ENCODE measurements at places on chromosomes 12 and 14.
A peak's percentile ranks its signal among the peaks of the same experiment; 100 is the strongest.

GRCh38 chr14:68404652-68405183 is 388.1 kb downstream of the ZFP36L1 start:
- DNase-seq = no peak

- DNase-seq = no peak
Observed at GRCh38 chr14:95044463-95045105, 112.7 kb downstream of the DICER1 start.

GRCh38 chr14:44847526-44848309 is 114.0 kb downstream of the KLHL28 start:
- no peak for DNase-seq

DNA sequence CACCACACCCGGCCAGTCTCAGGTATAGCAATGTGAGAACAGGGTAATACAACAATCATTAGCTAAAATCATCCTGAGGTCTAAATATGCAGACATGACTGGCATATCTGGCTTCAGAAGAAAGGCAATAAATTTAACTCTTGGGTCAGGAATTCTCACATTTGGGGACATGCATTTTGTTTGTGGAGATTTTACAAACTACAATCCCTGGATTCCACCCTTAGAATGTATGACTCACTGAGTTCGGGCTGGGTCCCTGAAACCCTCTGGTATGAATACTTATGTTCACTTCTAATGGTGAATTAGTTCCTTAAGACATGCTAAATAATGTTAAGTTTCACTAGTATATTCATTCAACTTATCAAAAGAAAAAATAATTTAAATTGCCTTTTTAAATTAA is 98.9 kb upstream of the HMGA2 start:
- no peak for DNase-seq

DNA sequence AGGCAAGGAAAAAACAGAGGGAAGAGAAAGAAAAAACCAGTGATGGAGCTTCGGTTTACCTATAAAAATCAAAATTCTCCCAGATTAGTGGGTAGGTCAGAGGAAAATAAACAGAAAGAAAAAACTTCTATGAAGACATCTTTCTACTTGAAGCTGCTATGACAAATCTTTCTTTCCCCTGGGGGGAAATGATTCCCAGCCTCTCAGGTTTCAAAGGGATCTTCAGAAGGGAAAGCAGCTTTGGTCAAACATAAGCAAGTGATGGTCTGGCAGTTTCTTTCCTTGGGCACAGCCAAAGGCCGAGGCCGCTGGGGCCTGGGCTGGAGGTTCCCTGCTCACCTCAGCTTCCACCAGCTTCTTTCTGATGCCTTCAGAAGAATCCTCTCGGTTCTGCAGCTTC is 104.5 kb downstream of the PRKAB1 start:
- peak; percentile 40 for DNase-seq

DNA sequence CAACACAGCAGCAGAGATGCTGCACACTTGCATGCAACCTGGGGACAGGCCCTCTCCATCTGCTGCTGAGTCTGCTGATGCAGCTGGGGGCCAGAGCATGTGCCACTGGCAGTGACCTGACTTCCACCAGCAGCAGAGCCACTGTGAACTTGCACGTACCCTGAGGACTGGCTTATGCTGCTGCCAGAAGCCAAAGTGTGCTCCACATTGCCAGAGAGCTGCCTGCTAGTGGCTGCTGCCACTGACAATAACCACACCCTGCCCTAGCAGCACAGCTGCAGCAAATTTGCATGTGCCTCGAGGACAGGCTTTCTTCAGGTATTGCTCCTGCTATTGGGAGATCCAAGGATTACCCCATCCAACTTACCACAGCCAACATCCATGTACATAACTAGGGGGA is 4.5 kb upstream of the PRR4 start:
- DNase-seq = no peak

GRCh38 chr14:54278087-54278486 is 118.7 kb upstream of the CDKN3 start:
- no peak for DNase-seq

GRCh38 chr12:3380200-3381043 is 110.6 kb upstream of the PRMT8 start:
- no peak for DNase-seq

Measured in HTR-8/SVneo (cell line).